ENCODE measurements at places on chromosomes 2 and 18.

DNA sequence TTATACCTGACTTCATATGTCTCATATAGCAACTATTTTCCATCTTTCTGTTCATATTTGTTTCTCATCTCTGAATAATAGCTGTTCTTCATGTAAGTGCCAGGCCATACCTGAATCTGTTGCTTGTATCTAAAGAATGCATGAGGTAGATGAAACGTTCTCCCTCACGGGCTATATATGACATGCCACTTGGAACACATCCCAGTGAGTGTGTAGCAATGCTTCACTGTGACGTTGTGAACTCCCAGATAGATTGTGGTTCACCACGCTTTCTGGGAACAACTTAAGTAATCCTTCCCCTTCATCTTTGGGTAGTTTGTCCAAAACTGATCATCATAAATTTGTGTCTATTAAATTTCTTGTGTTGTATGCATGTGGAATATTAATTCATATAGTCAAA is 60.1 kb downstream of the RDH14 start:
- DNase-seq: no peak

- no peak for DNase-seq
These were observed 392.3 kb downstream of the GALNT13 start for GRCh38 chr2:154264024-154264423.

GRCh38 chr2:27705851-27706622 is 42.3 kb downstream of the SLC4A1AP start:
- no peak for DNase-seq

DNA sequence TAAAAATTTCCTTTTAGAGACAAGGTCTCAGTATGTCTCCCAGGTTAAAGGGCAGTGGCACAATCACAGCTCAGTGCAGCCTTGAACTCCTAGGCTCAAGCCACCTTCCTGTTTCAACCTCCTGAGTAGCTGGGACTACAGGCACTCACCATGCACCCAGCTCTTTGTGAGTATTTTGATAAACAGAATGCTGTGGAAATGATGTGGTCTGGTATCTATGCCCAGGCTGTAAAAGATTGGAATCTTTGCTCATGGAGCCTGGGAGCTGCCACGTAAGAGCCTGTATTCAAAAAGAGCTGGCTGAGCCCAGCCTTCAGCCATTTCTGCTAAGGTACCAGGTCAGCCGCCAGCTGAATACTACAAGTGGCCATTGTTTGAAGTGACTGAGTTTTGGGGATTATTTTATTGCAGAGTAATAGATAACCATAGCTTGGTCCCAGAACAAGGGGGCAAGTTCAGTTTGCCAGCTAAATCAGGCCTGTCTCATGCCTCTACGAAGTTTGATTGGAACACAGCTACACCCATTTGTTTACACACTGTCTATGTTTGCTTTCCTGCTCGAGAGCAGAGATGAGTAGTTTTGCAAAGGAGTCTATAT is 21.3 kb upstream of the ARL5A start:
- DNase-seq: no peak

DNA sequence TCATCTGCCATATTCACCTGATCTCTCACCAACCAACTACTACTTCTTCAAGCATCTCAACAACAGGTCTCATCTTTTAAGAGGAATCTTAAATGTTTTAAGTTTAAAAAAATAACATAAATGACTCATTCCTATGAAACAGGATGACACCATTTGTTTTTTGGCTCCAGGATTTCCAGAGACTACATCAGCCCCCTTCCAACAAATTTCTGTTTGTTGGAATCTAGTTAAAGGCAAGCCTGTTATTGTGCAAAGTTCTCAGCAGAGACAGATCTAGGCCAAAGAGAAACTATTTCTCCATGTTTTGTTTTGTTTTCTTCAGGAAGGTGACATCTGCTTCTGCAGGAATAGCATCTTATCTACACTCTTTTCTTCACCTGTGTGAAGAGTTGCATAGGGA is 204.8 kb upstream of the SH3BP4 start:
- no peak for DNase-seq

All from stimulated activated CD4-positive, alpha-beta T cell treated with anti-CD3 and anti-CD28 coated beads, Interleukin-1b, Interleukin-23, amount 100 ng/mL, for 1 hour (primary cell).